ENCODE measurements at places on chromosomes 3 and 15.

DNA sequence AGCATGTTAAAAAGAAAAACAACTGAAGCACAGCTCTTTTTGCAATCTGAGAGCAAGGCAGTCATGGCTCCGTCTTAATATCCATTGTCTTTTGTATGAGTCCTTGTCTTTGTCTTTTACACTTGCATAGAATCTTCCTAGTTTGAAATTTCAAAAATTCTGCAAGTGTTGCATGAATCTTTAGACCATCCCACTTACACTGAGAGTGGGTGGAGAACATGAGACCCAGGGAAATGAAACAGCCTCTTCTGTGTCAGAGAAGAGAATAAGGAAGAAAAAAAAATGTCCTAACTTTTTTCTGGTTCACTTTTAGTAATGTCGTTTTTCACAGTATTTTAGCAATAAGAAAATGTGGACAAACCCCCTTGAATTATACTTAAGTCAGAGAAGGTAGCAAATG is 12.1 kb upstream of the DCLK3 start:
- DNase-seq = no peak

- no peak for DNase-seq
These were observed 361 bp upstream of the LCMT2 start for GRCh38 chr15:43330780-43331087.

DNA sequence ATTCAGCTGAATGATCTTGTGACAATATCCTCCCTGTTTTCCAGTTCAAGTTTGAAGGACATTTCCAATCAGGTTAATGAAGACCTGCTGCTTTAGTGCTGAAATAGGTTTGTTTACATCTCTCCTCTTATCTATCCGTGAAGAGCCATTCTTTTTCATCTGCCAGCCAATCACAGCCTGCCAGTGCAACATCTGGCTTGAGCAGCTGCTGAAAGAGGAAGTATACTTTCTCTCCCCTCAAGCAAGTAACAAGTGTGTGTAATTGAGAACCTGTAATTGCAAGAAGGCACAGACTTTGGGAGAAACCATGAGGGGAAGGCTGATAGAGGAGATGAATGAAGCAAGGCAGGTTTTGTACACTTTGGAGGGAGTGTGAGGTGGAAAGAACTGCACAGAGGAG is 404.3 kb downstream of the AGBL1 start:
- DNase-seq = no peak

DNA sequence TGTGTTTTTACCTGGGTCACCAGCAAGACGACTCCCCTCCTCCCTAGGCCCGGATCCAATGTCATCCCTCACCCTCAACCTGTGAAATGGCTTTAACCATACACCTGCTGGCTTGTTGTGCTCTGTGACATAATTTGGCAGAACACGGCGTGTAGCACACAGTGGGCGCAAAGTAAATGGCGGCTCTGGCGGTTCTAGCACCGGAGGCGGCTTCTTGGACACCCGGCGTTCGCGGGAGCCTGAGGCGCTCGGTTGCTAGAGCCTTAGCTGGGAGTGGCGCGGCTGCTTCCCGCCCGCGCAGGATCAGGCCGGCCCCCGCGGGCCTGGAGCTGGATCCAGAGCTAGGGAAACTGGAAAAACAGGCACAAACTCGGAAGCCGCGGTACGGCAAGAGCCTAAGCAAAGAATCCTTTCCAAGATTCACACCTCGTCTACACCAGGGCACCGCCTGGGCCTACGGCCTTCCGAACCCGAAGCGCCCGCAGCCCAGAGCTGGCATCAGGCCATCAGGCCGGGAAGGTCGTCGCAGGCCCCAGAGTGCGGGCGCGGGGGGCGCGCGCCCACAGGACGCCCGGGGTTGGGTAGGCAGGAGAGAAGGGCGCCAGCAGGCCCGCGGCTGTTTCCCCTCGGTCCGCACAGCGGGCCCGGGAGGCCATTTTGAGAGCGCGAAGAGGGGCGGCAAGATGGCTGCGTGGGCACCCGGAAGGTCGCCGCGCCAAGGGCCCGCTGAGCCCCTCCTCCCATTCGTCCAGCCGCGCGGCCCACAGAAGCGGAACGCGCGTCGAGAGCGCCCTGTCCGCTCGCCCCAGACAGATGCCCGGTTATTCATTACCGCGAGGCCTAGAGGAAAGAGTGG is 43.9 kb upstream of the POLG start:
- no peak for DNase-seq

GRCh38 chr3:185152410-185153170 is at the start of gene C3orf70:
C3orf70 (minus strand) TSS chr3:185153060; CDS start chr3:185152823, 237 bp downstream.
- peak; percentile 76 for DNase-seq

DNA sequence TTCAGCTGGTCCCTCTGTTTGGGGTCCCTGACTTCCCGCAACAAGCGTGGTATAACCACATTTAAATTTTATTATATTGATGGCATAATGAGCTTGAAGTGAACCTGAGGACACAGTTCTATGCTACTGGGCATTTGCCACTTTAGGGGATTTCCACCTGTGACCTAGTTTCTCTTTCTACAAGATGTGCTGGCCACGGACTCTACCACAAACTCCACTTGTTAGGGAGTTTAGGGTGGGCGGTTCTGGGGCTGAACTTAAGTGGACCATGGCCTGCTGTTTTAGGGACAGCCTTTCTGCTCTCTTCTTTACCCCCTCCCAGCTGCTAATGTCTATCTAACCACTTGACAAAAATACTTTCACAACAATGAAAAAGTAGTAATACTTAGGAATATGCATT is 1199.1 kb downstream of the SI start:
- no peak for DNase-seq

DNA sequence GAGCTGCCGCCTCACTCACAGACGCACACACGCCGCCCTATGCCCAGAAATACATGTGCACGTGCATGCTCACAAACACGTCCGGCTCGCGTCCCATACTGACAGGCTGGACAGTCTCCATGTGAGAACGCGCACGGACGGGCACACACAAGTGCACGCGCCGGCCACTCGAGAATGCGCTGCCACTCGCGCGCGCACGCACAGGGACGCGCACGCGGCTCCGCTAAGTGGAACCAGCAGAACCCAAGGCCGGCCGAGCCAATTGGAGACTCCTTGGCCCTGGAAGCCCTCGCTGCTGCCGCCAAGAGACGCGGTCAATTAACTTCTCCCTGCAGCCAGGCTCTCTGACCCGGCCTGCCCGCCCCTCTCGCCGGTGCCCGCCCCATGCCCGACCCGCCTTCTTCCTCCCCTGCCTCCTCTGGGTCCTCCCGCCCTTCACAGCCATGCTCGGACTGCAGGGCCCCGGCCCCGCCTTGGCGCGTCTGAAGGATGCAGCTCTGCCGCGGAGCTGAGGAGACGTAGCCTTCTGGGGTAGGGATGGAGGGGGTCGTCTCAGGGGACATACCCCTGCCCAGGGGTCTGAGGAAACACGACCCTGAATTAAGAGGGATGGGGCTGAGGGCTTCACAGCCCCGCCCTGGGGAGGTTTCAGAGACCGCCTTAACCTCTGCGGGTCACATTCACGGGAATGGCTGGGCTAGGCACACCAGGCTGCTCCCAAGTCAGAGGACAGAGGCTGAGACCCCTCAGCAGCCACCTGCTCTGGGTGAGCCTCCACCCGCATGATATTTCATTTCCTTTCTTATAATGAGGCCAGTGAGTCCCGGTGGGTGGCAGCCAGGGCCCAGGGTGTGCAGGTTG is 15.0 kb downstream of the PTH1R start:
- peak; percentile 26 for DNase-seq

DNA sequence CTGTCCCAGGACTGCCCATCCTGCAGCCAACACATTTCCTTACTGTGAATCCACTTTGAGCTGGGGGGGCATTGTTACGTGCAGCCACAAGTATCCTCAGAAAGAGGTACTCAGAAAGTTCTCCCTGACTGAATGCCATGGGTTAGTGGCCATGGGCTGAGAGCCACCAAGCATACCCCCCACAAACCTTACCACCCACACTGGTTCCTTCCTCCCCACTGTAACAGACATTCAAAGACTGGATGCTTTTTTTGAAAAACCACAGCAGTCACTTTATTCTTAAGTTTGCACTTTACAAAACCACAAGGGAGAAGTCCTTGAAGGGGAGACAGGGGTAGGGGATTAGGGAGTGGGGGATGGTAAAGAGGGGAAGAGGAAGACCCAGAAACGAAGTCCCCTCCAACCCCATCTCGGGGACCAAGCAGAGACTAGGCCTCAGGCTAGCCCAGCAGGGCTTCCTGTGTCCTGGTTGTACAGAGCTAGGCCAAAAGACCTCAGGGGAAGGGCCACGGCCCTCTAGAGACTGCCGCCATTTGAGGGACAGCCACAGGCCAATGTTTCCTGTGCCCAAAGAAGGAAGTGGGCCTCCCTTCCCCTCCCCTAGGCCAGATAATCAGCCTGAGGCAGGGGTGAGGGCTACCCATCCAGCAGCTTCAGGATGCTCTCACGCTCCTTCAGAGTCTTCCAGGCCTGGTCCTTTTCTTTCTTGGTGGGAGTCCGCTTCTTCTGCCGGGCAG is 10.1 kb upstream of the CAMK1 start:
- no peak for DNase-seq

DNA sequence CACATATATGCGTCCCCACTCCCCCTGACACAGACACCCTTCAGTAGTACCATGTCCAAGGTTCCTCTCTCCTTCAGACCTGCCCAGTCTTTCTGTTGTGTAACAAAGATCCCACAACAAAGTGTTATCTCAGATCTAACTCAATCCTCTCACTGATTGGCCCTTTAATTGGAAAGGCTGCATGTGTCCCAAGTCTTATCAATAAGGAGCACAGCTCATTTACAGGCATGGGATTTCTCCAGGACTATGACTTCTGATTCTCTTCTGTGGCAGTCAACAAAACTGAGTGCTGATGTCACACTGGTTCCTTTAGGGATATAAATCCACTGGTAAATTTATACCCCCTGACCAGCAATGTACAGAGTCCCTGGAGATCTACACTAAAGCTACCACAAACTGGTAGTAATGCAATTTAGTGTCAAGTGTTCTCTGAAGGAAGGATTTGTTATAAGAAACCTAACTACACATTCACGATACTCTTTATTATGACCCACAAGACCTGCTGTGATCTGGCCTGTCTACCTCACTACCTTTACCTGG is 28.1 kb downstream of the CLK3 start:
- DNase-seq = no peak

- no peak for DNase-seq
These were observed 102.9 kb upstream of the BFSP2 start for GRCh38 chr3:133296981-133297380.

GRCh38 chr3:128077202-128077624 is 25.0 kb downstream of the SEC61A1 start:
- no peak for DNase-seq

DNA sequence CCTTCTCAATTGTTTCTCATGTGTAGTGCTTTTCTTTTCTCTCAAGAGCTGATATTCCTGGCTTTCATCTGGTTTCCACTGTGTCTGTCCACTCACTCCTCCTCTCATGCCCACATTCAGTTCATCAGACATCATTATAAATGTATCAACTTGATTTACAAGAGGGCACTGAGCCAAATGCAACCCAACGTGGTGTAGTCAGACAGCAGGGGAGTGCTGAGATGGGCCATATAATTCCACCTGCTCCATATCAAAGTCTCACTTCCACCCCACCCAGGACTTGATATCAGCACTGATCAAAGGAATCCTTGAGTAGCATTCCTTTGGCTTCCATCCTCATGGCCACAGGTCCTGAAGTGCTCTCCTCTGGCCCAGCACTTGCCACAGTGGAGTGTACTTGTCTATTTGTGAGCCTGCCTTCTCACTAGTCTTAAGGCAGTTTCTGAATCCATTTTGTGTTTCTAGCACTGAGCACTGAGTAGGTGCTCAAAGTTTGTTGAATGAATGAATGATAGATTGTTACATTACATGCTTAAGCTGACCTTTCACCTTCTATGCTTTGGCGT is 252.8 kb downstream of the CLSTN2 start:
- no peak for DNase-seq

GRCh38 chr15:76206325-76206976 is 104.8 kb downstream of the ETFA start:
- DNase-seq = peak; percentile 34

GRCh38 chr3:151837057-151837456 is 23.1 kb downstream of the AADAC start:
- peak; percentile 93 for DNase-seq

GRCh38 chr15:61033940-61034677 is 195.0 kb downstream of the RORA start:
- DNase-seq = no peak

DNA sequence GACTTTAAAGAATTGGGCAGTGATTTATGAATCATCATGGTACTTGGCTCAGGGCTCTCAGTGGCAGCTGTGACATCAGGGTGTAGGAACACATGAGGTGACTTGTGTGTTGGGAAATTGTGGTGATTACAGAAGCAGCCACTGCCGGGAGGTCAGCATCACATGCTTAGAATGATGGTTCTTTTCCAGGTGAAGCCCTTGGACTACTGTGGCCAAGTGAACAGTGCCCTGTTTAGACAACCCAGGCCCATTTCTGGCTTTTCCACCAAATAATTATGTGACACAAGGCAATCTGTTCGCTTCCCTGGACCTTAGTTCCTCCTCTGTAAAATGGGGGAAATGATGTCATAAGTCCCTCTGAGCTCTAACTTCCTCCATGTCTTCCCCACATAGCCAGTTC is 139.7 kb upstream of the ROPN1 start:
- DNase-seq = no peak

GRCh38 chr3:24428481-24428880 is 66.2 kb downstream of the THRB start:
- DNase-seq = no peak

DNA sequence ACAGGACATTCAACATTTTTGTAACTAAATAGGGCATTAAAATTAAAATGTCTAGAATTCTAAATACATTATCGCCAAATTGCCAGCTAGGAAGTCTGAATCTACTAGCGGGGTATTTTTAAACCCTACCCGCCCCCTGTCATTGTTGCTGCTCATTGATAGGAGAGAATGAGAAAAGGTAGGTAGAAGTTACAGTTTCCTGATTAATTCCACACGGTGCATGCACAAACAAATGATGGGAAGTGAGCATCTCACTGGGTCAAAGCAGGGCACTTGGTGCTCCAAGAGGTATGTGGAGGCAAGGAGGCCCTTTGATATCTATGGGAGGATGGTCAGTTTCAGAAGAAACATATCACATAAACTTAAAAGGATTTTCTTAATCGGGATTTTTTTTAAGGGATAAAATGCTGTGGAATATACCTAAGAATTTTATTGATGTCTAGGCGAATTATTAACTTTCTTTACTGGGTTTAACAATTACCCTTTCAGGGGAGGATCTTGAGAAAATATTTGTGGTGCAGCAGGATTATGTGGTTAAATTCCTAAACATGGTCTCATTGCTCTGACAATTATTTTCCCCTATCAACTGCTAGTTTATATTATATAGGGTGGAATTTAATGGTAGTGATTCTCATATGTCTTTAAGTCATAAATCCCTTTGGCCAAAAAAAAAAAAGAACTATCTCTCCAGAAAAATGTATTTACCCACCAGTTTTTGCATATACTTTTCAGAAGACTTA is 236.0 kb upstream of the GOLGA6L4 start:
- DNase-seq = peak; percentile 82

- DNase-seq = no peak
These were observed 7.7 kb downstream of the CCR9 start for GRCh38 chr3:45894015-45894414.

DNA sequence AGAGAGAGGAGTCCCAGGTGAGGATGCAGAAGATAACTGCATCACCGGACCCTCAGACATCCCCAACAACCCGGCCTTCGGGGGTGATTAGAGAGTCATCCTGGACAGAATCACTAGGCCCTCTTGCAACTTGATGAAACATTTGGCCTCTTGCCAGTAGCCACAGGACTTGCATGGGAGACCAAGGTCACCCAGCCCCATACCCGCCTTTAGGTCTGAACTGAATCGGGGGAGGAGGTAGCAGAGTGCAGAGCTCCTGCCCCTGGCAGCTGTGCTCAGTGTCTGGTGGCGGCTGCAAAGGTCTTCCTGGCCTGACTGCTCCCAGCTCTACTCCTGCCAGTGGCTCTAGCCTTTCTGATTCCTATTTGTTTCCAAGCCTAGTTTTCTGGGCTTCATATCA is 12.4 kb downstream of the PIF1 start:
- DNase-seq = peak; percentile 29
